ENCODE measurements at places on chromosomes 12 and 14. TPM values are rescaled to one million over a fixed set of nuclear protein-coding genes. Genes with fewer than 3 reads are reported as not detected.

- DNase-seq = no peak
- no peaks in the 10 kb centered on the region for H3K36me3 ChIP-seq
- no peak overlapping the region for H3K27ac ChIP-seq
- no peaks in the 10 kb centered on the region for H3K4me1 ChIP-seq
- no peak overlapping the region for H3K4me3 ChIP-seq
Measured at GRCh38 chr12:129381715-129382114, 522.1 kb downstream of the TMEM132D start.

DNA sequence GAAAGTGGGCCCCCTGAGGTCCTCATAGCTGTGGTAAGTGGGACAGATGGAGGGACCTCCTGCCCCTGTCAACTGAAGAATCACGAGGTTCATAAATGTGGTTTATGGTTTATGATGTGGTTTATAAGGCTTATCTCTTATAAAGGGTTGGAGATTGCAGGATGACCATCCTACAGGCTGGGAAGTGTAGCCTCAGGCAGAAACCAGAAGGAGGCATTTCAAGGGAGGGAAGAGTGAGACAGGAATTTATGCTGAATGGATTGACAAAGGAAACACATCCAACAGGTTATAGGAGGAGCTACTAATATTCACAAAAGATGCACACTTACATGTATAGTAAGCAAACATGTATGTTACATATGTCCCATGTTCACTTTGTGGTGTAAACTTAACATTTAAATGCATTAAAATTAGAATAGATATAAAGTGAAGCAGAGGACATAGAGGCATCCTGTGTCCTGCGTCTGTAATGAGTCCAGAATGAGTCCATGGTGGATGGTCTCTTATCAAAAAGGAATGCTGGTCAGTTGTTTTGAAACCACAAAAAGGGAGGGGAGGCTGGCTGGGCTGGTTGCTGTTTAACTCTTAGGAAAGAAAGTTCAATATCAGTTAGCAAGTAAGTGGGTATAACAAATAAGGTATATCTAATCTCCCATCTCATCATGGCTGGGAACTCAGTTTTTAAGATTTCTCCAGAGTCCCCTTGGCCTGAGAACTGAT lies 149.0 kb upstream of the RMST start:
- H3K27ac ChIP-seq = no peak overlapping the region
- no peaks in the 10 kb centered on the region for H3K4me1 ChIP-seq
- DNase-seq = no peak
- no peak overlapping the region for H3K4me3 ChIP-seq

- H3K27me3 ChIP-seq = no peaks in the 10 kb centered on the region
- no peak overlapping the region for H3K27ac ChIP-seq
- no peaks in the 10 kb centered on the region for H3K36me3 ChIP-seq
- no peak overlapping the region for H3K4me3 ChIP-seq
- DNase-seq = no peak
Measured at GRCh38 chr14:68396461-68396860, 396.4 kb downstream of the ZFP36L1 start.

GRCh38 chr12:49792976-49793580 lies 35.1 kb downstream of the NCKAP5L start:
- no peaks in the 10 kb centered on the region for H3K4me1 ChIP-seq
- H3K27me3 ChIP-seq = no peaks in the 10 kb centered on the region
- H3K27ac ChIP-seq = no peak overlapping the region
- no peak overlapping the region for H3K4me3 ChIP-seq

GRCh38 chr12:85625467-85625866 lies 210.7 kb downstream of the RASSF9 start:
- no peaks in the 10 kb centered on the region for H3K36me3 ChIP-seq
- peak overlapping the region; percentile 85 for H3K27ac ChIP-seq
- H3K4me3 ChIP-seq = no peak overlapping the region
- no peak for DNase-seq

GRCh38 chr14:104106471-104106991 lies 21.0 kb downstream of the ASPG start:
- no peak overlapping the region for H3K4me3 ChIP-seq
- H3K4me1 ChIP-seq = peaks cover 8% of the 10 kb centered on the region
- no peaks in the 10 kb centered on the region for H3K27me3 ChIP-seq
- H3K27ac ChIP-seq = no peak overlapping the region

- no peaks in the 10 kb centered on the region for H3K27me3 ChIP-seq
- H3K27ac ChIP-seq = no peak overlapping the region
- no peaks in the 10 kb centered on the region for H3K36me3 ChIP-seq
Measured at GRCh38 chr12:33560653-33561208, 121.1 kb upstream of the SYT10 start.

- peaks cover 17% of the 10 kb centered on the region for H3K4me1 ChIP-seq
- no peak overlapping the region for H3K27ac ChIP-seq
- H3K36me3 ChIP-seq = no peaks in the 10 kb centered on the region
- DNase-seq = no peak
Measured at GRCh38 chr12:80512781-80513180, 68.7 kb downstream of the PTPRQ start.

- H3K27me3 ChIP-seq = peaks cover 58% of the 10 kb centered on the region
- DNase-seq = no peak
- H3K27ac ChIP-seq = no peak overlapping the region
- no peaks in the 10 kb centered on the region for H3K4me1 ChIP-seq
Measured at GRCh38 chr14:99141236-99141635, 130.8 kb downstream of the BCL11B start.

Gene PLEK2
- 57.2 TPM for total RNA-seq

Gene TEP1
- total RNA-seq = 8.9 TPM
